ENCODE measurements at places on chromosomes 4 and X. TPM values are rescaled to one million over a fixed set of nuclear protein-coding genes. Genes with fewer than 3 reads are reported as not detected.

DNA sequence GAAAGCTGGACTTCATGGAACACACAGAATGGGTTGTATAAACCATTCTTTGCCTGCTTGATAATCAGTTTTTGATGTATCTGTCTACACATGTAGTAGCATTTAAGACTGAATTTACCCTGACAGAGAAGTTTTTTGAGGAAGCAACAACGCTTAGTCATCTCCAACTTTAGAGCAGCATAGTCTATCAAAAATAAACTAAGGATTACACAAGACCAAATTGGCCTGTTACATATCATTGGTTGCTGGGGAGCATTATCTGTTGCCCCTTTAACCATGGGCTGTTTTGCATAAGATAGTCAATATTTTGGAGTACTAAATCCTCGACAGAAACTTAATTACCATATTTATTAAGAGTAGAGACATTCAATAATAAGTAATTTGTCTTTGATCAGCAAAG lies 347.4 kb downstream of the FAM47B start:
- DNase-seq = no peak

DNA sequence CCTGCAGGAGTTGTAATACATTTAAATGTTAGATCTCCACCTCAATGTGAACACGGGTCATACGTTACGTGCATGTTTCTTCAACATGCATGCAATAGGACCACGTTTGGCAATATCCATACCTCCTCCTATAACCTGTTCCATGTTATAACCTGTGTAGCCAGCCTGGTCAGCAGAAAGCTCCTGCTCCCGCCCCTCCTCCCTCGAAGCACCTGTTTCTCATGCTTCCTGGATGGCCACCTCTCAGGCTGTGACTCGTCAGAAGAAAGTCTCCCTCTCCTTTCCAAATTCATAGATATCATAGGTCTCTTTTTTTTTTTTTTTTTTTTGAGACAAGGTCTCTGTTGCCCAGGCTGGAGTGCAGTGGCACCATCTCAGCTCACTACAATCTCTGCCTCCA lies 96.5 kb downstream of the HMX1 start:
- DNase-seq = no peak

GRCh38 chr4:139458543-139458942 lies 4.6 kb downstream of the RAB33B start:
- DNase-seq = no peak

- DNase-seq = no peak
Measured at GRCh38 chr4:182593864-182594263, 323.3 kb downstream of the DCTD start.

- DNase-seq = no peak
Measured at GRCh38 chr4:21387683-21388082, 560.9 kb downstream of the KCNIP4 start.

DNA sequence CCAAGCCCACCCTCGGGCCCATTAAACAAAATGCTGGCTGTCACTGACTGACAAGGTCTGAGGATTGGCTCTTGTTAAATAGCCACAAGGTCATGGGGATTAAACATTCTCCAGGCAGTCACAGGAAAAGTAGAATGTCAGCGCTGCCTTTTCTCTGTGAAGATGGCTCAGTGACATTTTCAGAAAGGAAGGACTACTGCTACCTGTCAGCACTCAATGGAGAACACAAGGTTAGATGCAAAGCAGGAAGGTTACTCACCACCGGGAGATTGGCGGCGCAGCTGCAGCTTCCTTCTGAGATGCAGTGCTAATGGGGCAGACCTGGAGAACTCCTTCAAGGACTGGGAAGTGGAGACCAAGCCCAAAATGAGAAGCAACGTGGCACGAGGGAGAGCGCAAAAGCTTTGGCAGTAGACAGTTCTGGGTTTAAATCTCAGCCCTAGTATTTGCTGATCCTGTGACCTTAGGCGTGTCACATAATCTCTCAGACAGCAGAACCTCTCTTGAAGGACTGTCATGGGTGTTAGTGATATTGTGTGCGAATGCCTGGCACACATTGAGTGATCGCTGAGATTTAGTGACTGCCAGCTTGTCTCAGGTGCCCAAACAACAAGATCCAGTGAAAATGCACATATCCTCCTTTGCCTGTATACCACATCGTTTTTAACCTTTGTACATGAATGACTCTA lies 213.1 kb upstream of the BOD1L1 start:
- no peak for DNase-seq

DNA sequence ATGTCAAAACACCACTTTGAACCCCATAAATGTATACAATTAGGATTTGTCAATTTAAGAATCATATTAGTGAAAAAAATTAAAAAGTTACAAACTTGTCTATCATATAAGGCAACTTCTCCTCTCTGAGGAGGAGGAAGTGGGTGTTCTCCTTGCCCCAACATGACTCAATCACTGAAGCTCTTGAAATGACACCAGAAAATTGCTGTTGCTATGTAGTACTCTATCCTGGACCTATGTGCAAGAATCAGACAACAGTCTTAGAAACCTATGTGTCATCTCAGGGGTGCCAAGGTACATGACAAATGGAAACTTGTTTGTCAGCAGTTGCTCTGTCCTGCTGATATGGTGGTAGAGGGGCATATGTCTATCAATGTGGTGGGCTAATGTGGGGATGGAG lies 47.7 kb downstream of the HMGB3 start:
- DNase-seq = no peak

GRCh38 chr4:81601358-81601694 lies 129.6 kb upstream of the RASGEF1B start:
- no peak for DNase-seq

GRCh38 chr4:83716874-83717273 lies 181.0 kb downstream of the GPAT3 start:
- DNase-seq = no peak

DNA sequence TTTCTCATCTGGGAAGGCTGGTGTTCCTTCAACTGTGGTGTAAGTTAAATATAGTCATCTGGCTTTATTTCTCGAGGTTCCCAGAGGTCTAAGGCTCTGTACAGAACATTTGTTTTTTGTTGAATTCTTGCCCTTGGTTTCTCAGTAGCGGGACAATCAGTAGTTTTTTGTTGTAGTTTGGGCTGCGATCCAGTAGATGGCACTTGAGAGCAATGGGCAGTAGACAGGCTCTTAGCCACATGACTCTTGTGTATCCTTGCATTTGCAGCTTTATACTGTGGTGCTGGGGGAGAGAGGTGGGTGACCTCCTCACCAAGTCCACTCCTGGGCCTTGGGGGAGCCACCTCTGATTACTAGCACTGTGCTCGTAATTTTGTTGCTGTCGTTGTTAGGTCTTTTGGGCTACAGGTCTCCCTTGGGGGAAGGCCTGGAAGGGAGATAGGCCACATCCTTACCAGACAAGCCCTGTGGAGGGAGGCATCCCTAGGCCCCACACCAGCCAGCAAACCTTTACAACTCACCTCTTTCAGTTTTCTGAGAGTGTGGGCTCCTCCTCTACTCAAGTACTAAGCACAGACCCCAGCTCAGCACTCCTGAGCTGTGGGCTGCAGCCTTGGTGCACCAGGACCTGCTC lies 8.1 kb downstream of the ETDB start:
- DNase-seq = no peak

The MAGEC2 gene
- not detected for total RNA-seq

The NSUN7 gene
- total RNA-seq = not detected

The ARHGAP36 gene
- 0.24 TPM for total RNA-seq

The AWAT2 gene
- not detected for total RNA-seq

The TMEM154 gene
- 1.6 TPM for total RNA-seq

The SASH3 gene
- total RNA-seq = 3.8 TPM

The MID1 gene
- total RNA-seq = 35.7 TPM

The CXCL6 gene
- total RNA-seq = 0.22 TPM
